ENCODE measurements at places on chromosomes 6 and 20.

GRCh38 chr6:71410681-71411080, 122.1 kb downstream of the OGFRL1 start:
- no peak for DNase-seq

DNA sequence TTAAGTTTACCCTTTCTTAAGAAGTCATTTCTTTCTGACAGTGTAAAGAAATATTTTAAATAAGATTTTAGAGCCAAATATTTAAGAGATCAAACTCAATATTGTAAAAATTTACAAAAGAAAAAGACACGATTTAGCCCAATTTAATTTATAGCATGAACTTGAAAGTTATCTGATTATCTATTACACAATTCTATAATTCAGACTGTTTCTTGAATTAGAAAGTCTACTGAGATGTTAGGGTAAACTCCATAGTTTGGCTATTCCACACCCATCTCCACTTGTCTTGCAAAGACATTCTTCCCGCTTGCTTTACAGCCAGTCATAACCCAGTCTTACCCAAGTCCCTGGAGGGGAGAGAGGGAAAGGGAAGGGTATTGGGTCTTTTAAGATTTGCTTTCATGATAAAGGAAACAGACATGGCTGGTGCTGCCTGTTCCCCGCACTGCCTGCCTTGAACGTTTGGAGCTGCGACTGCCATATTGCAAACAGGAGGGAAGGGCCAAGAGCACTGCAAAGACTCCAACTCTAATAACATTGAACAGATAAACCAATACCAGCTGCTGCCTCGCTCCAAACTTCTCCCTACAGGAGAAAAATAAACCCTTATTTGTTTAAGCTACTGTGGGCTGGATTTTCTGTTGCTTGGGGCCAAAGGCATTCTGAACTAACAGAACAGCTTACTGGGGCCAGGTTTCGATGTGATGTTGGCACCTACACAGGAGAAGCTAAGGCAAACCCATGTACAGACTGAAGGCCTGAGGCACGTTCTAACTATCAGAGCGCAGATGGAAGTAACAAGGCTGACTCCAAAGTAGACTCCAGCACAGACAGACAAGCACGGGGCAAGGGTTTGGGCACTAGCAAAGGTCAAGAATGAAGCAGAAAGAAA, 552.3 kb upstream of the JARID2 start:
- no peak for DNase-seq

DNA sequence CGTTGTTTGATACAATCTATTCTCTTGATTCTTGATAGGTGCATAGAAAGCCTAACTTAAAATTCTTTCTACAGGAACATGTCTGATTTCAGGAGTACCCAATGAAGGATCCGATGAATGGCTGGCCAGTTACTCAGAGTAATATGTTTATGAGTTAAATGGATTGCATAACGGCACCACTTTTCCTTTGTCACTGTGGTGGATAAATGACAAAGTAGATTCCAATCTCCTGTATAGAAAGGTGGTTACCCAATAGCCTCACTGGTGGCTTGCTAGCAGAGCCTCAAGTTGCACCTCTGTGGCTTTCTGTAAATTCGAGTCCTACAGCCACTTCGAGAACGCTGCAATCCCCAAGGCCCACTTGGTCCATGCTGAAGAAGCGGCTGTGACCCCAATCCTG, 28.4 kb downstream of the LHFPL5 start:
- DNase-seq = no peak

- DNase-seq = no peak
Observed at GRCh38 chr20:43323592-43323991, 133.9 kb upstream of the PTPRT start.

DNA sequence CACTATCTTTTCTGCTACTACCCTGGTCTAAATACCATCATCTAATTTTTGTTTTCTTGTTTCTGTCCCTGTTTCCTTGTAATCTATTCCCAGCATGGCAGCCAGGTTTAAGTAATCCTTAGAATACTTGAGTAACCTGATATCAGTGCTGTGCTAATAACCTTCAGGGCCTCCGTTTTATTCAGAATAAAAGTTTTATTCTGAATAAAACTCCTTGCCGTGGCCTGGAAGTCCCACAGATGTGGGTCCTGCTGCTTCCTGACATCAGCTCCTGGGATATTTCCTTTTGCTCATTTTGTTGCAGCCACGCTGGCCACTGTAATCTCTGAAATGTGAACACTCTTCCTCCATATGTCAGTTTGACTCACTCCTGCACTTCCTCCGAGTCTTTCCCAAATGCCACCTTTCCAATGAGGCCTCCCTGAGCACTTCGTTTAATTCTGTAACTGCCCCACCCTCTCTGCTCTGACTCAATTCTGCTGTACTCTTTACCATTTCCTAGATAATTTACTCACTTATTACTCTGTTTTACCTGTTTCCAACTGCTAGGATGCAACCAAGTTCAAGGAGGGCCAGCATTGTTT, 114.0 kb upstream of the FOXA2 start:
- DNase-seq = no peak

DNA sequence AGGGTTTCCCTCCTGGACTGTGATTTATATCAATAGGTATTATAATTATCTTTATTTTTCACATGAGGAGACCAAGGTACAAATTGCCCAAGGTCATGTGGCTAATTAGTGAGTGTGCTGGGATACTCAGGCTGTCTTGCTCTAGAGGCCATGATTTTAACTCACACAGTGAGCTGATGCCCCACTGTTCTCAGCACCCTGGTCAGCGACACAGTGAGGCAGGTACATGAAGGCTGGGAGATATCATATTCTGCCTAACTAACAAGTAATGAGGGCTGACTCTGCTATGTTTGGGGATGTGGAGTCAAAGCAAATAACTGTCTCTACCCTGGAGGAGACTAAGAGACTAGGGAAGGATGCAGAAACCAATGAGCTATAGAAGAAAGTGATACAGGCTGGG, 501.1 kb downstream of the PTPRT start:
- no peak for DNase-seq

DNA sequence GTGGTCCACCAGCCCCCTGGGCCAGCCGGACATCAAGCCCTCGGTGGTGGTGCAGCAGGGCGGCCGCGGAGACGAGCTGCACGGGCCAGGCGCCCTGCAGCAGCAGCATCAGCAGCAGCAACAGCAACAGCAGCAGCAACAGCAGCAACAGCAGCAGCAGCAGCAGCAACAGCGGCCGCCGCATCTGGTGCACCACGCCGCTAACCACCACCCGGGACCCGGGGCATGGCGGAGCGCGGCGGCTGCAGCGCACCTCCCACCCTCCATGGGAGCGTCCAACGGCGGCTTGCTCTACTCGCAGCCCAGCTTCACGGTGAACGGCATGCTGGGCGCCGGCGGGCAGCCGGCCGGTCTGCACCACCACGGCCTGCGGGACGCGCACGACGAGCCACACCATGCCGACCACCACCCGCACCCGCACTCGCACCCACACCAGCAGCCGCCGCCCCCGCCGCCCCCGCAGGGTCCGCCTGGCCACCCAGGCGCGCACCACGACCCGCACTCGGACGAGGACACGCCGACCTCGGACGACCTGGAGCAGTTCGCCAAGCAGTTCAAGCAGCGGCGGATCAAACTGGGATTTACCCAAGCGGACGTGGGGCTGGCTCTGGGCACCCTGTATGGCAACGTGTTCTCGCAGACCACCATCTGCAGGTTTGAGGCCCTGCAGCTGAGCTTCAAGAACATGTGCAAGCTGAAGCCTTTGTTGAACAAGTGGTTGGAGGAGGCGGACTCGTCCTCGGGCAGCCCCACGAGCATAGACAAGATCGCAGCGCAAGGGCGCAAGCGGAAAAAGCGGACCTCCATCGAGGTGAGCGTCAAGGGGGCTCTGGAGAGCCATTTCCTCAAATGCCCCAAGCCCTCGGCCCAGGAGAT, 1.0 kb downstream of the POU3F2 start:
- no peak for DNase-seq

- DNase-seq = peak; percentile 30
Observed at GRCh38 chr20:46132705-46133120, 14.6 kb downstream of the CD40 start.

- DNase-seq = no peak
Observed at GRCh38 chr6:845101-845500, 152.2 kb upstream of the EXOC2 start.

- no peak for DNase-seq
Observed at GRCh38 chr20:8535403-8536261, 403.6 kb downstream of the PLCB1 start.

DNA sequence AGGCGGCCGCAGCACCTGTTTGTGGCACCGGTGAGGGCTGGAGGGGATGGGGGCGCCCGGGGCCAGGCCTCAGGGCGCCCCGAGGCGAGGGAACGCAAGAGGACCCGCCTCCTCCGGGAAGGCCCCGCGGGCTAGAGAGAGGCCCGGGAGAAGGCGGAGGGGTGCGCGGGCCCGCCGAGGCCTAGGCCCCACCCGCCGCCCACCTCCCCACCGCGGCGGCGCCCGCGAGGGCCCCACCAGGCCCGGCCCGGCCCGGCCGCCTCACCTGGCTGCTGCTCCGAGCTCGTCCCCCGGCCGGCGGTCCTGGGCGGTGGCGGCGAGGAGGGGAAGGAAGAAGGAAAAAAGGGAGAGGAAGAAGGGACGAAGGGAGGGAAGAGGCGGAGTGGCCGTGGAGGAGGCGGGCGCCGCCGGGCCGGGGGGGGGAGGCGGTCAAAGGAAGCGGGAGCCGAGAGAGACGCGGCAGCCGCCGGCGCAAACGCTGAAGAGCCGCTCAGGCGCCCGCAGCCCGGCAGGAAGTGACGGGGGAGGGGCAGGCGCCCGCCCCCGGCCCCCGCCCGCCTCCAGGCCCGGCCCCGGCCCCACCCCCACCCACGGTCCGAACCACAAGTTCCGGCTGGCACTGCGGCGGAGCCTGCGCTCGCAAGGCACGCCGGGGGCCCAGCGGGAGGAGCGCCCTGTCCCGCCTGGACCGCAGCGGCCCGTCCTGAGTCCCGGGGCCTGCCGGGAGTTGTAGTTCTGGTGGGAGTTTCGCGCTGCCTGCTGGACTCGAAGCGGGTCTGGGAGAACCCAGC, at the start of gene STAU1:
Gene STAU1, minus strand, starts transcription at position 484 of the 791 bp plus-strand sequence. CDS start 22,133 bp downstream, outside the sequence.
- DNase-seq = peak; percentile 96

GRCh38 chr20:14838663-14839628, 501.5 kb upstream of the FLRT3 start:
- no peak for DNase-seq

- DNase-seq = no peak
Observed at GRCh38 chr6:157812425-157813171, 10.4 kb upstream of the SNX9 start.

- no peak for DNase-seq
Observed at GRCh38 chr6:45116714-45117410, 211.3 kb upstream of the RUNX2 start.

DNA sequence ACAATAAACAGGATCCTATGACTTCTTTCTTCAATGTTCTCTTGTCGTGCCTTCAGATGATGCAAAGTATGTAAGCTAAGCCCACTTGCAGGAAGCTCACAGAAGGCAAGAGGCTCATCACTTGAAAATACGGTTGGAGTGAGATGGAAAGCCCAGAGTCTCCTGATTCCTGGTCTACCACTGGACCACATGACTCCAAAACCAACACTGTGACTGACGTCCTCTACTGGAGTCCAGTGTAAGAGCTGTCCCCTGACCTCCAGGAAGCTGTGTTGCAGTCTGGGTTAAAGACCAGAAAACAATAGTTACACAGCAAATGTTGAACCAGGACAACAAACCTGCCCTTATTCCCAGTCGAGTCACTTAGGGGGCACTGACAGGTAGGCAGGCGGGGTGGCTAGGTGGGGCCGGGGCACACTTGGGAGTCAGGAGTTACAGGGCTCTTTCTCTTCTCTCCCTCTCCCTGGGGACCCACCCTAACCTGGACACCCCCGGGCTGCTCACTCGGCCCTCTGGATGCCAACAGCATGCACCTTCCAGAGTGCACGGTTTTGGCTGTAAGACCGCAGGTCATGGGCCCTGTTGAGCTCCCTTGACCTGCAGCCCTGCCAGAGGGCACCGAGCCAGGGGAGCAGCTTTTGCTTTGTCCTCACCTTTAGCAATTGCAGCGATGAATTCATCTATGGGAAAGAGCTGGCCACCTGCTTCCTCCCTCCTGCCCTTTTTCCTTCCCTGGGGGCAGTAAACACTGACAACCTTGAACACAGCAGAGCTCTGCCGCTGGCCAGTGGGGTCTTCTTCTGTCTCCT, 7.4 kb downstream of the PCK1 start:
- DNase-seq = no peak

DNA sequence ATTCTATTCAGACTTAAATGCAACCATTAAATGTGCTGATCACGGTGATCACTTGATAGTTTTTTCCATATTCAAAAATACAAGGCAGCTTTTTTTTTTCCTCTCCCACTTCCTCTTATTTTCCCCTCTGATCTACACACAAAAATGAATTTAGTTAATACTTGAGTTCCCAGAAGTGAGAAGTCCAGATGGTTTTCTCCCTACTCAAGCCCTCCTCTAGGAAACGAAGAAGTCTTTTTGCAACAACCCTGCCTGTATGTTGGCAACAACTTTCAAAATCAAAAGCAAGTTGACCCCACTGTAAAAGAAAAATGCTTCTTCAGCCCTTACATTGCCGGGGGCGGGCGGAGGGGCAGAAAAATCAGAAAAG, 24.3 kb downstream of the ARHGAP18 start:
- DNase-seq = no peak

- DNase-seq = no peak
Observed at GRCh38 chr6:140779341-140779740, 1353.4 kb upstream of the GJE1 start.

DNA sequence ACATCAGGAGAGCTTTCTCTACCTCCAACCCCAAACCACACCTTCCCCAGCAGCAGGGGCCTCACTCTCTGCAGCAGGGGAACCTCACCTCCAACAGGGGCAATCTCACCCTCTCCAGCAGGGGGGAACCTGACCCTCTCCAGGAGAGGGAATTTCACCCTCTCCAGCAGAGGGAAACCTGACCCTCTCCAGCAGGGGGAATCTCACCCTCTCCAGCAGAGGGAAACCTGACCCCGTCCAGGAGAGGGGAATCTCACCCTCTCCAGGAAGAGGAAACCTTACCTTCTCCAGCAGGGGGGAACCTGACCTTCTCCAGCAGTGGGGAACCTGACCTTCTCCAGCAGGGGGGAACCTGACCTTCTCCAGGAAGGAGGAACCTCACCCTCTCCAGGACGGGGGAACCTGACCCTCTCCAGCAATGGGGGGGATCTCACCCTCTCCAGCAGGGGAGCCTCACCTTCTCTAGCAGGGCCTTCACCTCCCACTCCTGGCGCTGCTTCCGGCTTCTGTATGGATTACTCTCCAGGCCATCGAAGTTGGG, 3.1 kb downstream of the B3GALT4 start:
- no peak for DNase-seq

DNA sequence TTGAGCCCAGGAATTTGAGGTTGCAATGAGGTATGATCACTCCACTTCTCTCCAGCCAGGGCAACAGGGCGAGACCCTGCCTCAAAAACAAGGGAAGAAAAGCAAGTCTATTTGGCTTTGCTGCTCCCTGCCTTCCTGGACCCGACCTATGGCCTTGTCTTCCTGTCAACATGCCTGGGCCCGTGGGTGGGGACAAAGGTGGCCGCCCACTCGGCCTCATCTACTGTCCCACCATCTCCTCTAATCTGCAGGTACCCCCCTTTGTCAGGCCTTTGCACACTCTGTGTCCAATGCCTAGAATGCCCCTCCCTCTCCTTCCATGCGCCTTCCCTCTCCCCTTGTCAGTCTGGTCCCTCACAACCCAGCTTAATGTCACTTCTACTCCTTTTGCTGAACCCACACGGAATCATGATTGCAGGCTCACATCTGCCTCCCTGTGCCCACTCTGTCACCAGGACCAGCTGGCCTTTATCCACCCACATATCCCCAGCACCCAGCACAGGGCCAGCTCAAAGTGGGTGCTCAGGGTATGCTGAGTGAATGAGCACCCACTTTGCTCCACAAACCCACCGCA, 40.3 kb downstream of the MDFI start:
- DNase-seq = no peak

GRCh38 chr6:134162932-134163331, 110.5 kb upstream of the SLC2A12 start:
- no peak for DNase-seq
